ENCODE measurements at places on chromosomes 4 and X.

- DNase-seq, result no peak
Measured at GRCh38 chr4:165879641-165880040, 6.6 kb downstream of the TLL1 start.

- no peak for DNase-seq
Measured at GRCh38 chr4:98865059-98865458, 63.9 kb downstream of the EIF4E start.

DNA sequence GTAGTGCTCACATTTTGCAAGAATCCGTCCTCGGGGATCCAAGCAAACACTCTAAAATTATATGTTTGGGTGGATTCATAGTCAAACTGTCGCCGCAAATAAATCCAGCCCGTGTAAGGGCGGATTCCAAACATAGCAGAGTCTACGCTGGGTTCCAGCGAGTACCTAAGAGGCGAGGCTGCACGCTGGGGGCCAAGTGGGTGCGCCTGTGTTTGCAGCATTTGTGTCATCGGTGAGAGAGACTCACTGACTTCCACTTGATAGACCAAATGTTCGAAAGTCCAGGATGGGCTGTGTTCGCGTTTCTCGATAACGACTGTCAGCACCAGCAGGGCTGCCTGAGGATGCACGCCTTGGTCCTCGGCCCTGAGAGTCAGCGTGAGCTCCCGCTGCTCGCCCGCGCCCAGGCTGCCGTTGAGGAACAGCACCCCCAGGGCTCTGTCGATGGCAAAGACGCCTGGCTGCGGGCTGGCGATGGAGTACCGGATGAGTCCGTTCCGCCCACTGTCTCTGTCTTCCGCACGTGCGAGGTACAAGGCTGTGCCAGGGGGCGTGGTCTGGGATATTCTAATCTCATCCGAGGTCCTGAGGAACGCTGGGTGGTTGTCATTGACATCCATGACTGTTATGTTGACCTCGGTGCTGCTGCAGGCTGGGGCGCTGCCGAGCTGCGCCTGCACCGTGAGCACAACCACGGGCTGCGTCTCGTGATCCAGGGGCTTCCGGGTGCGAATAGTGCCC lies 158.7 kb downstream of the DCHS2 start:
- DNase-seq, result peak; percentile 49

- DNase-seq, result no peak
Measured at GRCh38 chr4:87032884-87033533, 98.2 kb downstream of the AFF1 start.

- no peak for DNase-seq
Measured at GRCh38 chrX:7164174-7164573, 16.2 kb upstream of the PUDP start.

DNA sequence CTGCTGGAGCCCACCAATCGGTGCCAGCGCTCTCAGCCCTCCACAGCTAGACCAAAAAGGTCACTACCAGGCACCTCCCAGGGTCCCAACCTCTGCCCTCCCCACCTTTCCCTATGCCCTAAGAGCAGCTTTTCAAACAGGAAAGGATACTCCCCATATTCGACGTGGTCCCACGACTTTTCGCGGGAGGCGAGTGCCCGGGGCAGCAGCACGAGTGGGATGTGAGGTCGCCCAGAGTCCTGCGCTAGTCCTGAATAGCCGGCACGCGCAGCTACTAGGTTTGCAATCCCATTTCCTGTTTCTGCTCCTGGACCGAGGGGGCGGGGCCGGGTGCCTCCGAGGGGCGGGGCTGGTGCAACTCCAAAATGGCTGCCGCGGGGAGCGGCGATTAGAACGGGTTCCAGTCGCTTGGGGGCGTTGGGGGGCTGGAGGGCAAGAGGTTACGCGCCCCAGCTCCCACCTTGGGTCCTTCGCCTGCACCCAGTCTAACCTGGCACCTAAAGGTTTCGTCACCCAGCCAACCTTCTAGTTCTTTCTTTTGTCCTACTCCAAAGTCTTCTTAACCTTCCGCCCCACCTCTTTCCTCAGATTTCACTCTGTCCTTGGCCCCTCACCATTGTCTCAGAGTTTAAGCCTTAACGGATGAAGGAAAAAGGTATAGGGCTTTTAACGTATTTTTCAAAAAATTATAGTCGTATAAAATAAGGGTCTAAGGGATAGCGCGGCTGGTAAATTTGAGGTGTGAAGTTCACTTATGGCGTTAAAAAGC lies 85.0 kb upstream of the TENT5D start:
- no peak for DNase-seq

GRCh38 chr4:153018031-153018430 lies 81.9 kb downstream of the FHDC1 start:
- DNase-seq, result no peak

GRCh38 chr4:106038012-106038411 lies 142.7 kb downstream of the NPNT start:
- no peak for DNase-seq

GRCh38 chr4:155615081-155615887 lies 51.4 kb upstream of the GUCY1A1 start:
- DNase-seq, result no peak

DNA sequence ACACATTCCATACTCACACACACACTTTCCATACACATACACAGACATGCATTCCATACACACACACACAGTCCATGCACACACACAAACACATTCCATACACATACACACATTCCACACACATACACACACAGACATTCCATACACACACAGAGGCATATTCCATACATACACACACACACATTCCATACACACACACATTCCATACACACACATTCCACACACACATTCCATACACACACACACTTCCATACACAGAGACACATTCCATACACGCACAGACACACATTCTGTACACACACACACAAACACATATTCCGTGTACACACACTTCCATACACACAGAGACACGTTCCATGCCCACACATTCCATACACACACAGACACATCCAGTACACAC lies 14.8 kb downstream of the LINC00632 start:
- DNase-seq, result no peak

DNA sequence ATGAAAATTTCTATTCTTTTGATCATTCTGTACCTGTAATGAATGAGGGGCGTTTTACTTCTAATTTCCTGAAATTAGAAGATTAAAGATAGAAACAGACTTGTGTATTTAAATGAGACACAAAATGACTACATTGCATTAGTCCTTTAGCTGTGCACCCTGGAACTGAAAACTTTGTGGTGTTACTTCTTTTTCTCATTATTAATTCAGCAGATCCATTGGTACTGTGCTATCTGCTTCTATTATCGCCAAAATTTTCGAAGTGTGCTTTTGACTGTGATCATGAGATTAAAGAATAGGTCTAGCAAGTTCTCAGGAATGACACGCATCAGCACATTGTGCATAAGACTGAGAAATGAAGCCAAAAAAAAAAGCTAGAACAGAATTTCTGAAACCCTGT lies 1938.9 kb upstream of the TENM3 start:
- DNase-seq, result no peak

DNA sequence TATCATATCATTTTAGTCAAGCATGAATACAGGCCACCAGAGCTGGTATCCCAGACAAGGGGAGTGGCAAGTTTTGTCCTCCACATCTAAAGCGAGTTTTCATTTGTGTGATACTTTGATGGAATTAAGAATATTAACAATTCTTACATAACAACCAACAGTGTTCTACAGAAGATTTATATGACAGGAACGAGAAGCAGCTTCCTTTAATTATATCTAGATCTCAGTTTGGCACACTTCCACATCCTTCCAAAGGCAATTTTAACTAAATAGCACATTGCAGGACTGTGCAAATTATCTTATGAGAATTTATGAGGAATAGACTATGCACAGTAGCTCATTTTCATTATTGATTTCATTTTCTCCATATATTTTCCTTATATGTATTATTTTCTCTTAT lies 121.2 kb upstream of the GUCY1A1 start:
- DNase-seq, result no peak

DNA sequence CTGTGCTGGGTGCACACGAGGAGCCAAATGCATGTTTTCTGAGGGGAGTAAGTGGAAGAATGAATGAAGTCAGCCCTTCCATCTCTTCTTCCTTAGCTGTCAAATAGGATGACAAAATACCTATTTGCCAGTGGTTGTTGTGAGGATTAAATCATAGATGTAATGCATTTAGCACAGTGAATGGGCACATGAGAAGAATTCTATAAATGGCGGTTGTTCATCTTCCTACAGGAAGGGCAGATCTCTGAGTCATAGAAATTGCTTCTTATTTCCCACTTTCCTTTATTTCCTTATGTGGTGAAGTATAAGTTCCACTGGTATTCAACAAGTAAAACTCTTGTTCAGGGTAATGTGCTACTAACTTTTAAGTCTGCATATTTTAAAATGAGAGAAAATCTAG lies 83.1 kb downstream of the SORBS2 start:
- no peak for DNase-seq

DNA sequence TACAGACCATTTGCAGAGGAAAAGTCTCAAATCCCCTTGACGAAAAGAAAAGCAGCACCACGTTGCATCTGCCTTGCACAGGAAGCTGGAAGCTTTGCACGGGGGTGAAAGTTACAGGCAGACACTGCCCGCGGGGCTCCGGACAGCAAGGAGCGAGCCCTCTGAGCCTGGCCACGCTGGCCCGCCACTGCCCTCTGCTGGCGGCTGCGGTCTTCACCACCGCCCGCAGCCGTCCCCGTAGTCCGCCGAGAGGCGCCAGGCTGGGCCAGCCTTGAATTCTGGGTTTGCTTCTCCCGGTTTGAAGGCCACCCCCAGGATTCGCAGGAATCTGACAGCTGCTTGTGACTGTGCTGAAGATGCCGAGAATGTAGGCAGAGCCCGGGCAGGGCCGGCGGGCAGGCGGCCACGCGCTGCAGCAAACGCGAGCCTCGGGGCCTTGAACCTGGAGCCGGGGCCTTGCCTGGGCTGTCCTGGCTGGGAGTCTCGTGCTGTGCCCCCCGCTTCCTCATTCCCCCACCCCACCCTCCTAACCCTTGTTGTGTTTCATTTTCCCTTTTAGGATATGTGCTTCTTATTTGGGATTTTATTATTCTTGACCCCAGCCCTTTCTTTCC lies 49.2 kb downstream of the ENPP6 start:
- peak; percentile 32 for DNase-seq

GRCh38 chr4:3329887-3330286 lies 37.1 kb downstream of the RGS12 start:
- no peak for DNase-seq

GRCh38 chrX:46255046-46255445 lies 290.2 kb downstream of the ZNF674 start:
- no peak for DNase-seq

GRCh38 chr4:94345266-94345665 lies 2.6 kb upstream of the HPGDS start:
- no peak for DNase-seq

GRCh38 chr4:138400543-138400942 lies 158.4 kb upstream of the SLC7A11 start:
- no peak for DNase-seq

- no peak for DNase-seq
Measured at GRCh38 chr4:110808351-110808878, 185.5 kb upstream of the PITX2 start.

GRCh38 chr4:154009788-154010187 lies 220.9 kb upstream of the SFRP2 start:
- DNase-seq, result no peak

GRCh38 chrX:150570512-150570911 lies 2.1 kb downstream of the MTM1 start:
- peak; percentile 33 for DNase-seq

- no peak for DNase-seq
Measured at GRCh38 chr4:110296892-110297291, 98.5 kb upstream of the ELOVL6 start.

- DNase-seq, result no peak
Measured at GRCh38 chr4:161393602-161394001, 770.2 kb downstream of the FSTL5 start.

DNA sequence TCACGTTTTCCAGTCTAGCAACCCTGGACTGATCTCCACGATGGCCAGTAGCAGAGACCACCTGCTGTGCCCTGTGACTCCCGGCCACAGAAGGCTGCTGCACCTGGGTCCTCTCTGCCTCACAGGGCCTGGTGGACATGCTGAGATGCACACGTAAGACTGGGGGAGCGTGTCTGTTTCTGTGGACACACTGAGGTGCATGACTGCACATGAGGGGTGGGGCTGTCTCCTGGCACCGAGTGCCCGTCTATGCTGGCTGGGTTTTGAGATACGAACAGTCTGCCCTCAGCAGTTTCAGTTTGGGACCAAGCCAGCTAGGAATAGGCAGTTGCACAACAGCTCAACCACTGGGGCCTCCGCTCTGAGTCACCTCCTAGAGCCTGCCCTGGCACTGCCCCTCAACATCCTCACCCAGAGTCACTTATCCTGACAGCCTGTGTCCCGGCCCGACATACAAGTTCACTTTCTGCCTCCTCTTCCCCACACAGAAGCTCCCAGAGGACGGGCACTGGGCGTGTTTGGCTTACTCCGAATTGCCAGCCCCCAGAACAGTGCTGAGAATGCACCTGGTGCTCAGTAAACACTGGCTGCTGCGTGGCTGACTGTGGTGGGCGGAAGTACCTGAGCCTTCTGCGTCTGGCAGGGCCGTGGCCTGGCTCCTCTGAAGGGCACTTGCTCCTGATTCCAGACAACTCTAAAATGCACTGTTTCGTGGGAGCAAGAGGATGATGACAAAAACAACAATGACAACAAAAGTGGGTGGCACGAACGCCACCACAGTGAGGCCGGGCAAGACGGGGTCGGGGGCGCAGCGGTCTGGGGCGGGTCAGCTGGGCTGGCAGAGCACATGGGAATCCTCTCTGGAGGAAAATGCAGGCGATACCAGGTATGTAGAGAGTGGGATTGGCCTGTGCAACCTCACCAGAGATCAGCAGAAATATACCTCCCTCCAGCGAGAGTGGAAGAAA lies 30.9 kb downstream of the RNF212 start:
- no peak for DNase-seq

DNA sequence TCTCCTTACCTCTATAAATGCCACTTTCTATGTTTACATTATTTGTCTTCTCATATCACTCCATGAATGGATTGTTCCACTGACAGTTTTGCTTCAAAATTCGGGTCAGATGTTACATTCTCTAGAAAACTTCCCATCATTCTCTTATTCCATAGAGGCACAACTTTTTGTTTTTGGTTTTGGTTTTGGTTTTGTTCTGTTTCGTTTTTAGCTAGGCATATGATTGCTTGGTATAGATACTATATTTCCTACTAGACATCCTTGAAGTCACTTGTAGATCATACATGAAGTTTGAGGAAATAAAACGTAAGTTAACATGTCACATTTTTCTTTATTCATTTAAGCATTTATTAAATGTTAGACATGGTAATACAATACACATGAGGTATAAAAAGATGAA lies 961.0 kb downstream of the PCDH18 start:
- DNase-seq, result no peak

DNA sequence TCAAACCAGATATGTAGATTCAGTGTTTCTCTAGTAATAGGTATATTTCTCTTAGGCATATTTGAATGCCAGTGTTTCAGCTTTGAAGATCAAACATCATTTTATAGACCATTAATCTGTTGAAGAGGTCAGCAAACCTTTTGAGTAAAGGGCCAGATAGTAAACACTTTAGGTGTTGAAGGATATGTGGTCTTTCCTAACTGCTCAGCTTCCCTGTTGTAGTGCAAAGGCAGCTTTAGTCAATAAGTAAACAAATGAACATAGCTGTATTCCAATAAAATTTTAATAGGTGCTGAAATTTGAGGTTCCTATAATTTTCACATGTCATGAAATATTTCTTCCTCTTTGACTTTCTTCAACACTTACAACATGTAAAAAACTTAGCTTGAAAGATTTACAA lies 201.6 kb downstream of the ADGRL3 start:
- no peak for DNase-seq

- no peak for DNase-seq
Measured at GRCh38 chrX:14015294-14015693, 14.4 kb downstream of the GEMIN8 start.

GRCh38 chrX:134469486-134469885 lies 9.5 kb downstream of the HPRT1 start:
- DNase-seq, result no peak

Data from CD4-positive, alpha-beta T cell treated with Interleukin-10 for 1 hour (primary cell).